ENCODE measurements at places on chromosomes 3 and 15. TPM values are rescaled to one million over a fixed set of nuclear protein-coding genes. Genes with fewer than 3 reads are reported as not detected.

TPRG1 gene
- 3.8 TPM for polyA plus RNA-seq

ZNF860 gene
- not detected for polyA plus RNA-seq

FGD5 gene
- polyA plus RNA-seq, result not detected

GRK7 gene
- not detected for polyA plus RNA-seq

PLA1A gene
- polyA plus RNA-seq, result 0.18 TPM

LYSMD2 gene
- 32.5 TPM for polyA plus RNA-seq

TMCO5A gene
- polyA plus RNA-seq, result not detected

PLA2G4E gene
- not detected for polyA plus RNA-seq

CHDH gene
- 1.4 TPM for polyA plus RNA-seq

ZDHHC3 gene
- 36.8 TPM for polyA plus RNA-seq

P2RY1 gene
- not detected for polyA plus RNA-seq

GOLGA6L4 gene
- polyA plus RNA-seq, result not detected

CCDC39 gene
- polyA plus RNA-seq, result not detected

RTP1 gene
- polyA plus RNA-seq, result not detected

ASB14 gene
- polyA plus RNA-seq, result 0.28 TPM

GJD2 gene
- polyA plus RNA-seq, result not detected

VWA5B2 gene
- polyA plus RNA-seq, result not detected

IL17RE gene
- polyA plus RNA-seq, result 0.31 TPM
